ENCODE measurements at places on chromosomes 6 and 20.

- DNase-seq = no peak
These were observed at the start of gene HSPA12B for GRCh38 chr20:3732327-3733118. TSS of gene HSPA12B (plus strand) at chr20:3732685. CDS start at chr20:3738675, 5,990 bp downstream.

DNA sequence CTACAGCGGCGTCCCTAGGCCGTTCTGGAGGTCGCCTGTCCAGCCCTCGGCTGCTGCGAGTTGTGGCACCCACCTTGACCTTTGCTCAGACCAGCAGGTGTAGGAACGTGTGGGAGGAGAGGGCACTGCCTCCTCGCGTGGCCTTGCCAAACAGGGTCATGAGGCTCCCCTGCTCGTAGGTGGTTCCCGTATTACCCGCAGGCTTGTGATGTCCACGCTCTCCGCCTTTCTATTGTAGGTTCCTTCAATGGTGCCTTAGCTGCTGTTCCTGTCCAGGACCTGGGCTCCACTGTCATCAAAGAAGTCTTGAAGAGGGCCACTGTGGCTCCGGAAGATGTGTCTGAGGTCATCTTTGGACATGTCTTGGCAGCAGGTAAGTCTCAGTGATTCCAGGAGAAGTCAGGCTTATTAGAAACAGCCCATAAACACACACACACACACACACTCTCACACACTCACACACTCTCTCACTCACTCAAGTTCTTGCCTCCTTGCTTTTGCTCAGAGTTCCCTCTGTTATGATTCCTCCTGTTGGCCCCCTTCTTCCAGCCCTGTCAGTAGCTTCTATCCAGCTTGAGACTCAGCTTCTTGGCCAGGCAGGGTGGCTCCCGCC, 942 bp downstream of the ACAT2 start:
- no peak for DNase-seq

DNA sequence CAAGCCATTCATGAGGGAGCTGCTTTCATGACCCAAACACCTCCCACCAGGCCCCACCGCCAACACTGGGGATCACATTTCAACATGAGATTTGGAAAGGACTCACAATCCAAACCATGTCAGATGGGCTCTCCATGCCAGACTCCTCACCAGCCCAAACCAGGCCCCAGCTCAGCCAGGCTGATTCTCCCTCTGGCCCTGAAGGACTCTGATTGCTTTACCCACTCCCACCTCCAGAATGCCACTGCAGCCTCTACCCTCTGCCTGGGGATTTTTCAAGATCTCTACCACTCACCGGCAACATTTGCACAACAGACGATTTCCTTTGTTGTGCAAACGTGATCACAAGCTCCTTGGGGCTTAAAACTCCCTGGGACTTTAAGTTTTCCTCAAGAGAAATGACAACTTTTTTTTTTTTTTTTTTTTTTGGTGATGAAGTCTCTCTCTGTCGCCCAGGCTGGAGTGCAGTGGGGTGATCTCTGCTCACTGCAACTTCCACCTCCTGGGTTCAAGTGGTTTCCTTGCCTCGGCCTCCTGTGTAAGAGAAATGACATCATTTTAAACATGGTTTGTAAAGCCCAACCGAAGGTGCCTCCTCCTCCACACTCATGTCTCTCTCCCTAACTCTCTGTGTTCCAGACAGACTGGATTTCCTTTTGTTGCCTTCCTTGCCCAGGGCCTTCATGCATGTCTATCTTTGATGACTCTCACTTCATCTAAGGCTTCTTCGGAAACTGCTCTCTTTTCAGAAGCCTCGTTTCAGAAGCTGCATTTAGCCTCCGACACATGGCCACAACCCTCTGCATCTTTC, 147.0 kb downstream of the CDH26 start:
- DNase-seq = no peak

DNA sequence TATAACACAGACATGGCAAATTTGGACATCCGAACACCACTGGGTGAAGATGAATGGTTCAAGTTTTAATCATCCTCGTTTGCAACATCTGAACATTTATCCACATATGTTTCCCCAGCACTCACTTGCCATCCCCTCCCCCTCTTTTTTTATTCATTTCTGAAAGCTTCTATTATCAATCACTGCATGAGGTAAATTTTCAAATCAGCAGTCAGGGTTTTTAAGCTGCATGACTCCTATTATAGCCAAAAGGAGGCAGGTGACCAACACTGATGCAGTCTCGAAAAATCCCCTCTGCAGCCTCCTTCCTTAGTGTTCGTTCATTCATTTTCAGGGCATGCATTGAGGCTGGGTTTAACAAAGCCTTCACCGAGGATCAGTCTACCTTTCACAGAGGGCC, 530.8 kb upstream of the JARID2 start:
- DNase-seq = no peak

DNA sequence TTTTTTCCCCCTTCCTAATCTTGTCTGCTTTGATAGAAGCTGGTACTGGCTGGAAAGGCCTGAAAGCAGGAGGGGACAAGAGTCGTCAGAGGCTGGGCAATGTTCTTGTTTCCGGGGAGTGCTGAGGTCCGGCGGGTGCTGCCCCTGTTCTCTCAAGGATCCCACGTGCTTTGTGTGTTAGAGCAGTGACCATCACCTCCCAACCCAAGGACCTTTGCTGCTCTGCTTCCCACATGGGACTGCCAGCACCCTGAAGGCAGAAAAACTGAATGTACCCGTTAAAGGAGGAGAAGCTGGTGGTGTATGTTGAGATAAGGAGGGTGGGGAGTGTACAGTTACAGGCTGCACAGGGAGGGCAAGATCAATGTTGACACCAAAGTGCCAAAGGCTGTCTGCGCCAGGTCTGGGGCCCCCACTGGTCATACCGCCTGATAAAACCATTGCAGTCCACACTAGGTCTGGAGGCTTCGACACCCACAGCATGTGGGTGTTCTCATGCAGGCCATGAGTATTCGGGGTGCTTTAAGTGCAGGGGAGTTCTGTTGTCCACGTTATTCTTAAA, 15.0 kb downstream of the C20orf173 start:
- no peak for DNase-seq

DNA sequence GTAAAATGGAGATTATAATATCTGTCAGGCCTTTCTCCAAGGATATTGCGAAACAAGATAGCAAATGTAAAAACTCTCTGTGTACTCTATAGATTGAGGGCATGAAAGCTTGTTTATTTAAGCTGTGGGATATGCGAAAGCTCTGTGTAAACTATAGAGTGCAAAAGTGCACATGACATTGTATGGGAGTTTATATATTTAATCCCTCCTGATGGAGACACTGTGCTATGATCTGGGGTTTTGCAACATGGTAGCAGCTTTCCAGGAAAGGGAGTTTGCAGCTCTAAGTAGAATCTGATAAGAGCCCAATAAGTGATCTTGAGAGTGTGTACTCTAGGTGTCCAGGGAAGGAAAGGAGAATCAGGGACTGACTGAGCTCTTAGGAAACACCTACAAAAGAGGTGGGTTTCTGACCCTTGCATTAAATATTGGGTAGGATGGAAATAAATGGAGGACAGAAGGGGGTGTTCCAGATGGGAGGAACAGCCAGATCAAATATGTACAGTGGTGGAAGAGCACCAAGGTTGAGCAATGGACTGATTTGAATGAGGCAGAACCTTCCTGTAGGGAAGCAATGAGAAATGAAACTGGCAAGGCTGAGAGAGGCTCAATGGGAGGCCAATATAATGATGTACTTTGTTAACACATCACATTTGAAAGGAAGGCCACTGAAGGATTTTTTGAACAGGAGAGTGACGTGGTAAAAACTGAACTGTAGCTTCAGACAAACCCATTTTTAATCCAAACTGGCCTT, 450.1 kb downstream of the GJA1 start:
- DNase-seq = no peak

DNA sequence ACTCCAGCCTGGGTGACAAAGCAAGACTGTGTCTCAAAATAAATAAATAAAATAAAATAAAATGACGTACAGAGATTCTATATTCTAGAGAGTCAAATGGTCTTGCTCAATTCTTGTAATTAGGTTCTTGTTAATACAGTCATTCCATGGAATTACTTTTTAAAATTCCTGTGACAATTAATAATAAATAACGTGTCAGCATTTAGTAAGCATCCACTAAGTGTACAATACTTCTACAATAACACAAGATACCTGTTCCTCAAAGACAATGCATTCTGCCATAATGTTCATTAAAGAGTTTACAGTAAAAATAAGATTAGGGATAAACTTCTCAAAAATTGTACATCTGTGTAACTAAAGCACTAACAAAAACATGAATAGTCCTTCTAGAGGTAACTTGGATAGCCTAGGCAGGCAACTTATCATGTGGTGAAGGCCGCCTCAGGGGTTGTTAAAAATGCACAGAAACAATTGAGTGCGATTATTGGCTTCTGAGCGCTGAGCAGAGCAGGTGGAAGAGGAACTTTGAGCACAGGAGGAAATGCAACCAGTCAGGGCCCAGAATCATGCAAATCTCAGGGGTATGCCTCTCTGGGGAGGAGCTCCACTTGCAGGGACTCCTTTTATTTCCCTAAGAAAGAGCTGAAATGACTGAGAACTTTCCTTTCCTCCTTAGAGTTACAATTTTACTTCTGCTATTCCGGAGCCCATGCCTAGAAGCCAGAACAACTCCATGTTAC, 37.1 kb downstream of the QRSL1 start:
- DNase-seq = no peak

GRCh38 chr6:137696765-137697164, 170.3 kb upstream of the TNFAIP3 start:
- no peak for DNase-seq

GRCh38 chr6:89118931-89119330, 1.1 kb upstream of the SRSF12 start:
- DNase-seq = no peak

GRCh38 chr6:122484760-122485159, 13.2 kb upstream of the SERINC1 start:
- DNase-seq = no peak

- DNase-seq = no peak
These were observed 17.9 kb downstream of the TGM2 start for GRCh38 chr20:38147163-38147562.

DNA sequence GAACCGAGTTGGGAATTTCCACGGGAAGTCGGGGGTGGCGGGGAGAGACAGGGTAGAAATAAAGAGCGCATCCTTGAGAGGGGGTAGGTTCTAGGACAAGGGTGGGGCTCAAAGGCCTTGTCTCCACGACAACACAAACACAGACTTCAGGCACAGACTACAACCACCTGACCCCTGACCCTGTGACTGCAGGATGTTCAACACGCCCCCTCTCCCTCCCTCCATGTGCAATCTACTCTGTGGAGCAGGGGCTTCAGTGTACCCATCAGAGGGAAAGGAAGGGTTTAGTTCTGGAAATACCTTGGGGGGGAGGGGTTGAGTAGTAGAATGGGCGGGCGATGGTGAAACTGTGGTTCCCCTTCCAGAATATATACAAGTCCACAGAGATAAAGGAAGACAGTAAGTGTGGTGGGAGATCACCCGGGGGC, 651 bp upstream of the TAPBP start:
- no peak for DNase-seq

DNA sequence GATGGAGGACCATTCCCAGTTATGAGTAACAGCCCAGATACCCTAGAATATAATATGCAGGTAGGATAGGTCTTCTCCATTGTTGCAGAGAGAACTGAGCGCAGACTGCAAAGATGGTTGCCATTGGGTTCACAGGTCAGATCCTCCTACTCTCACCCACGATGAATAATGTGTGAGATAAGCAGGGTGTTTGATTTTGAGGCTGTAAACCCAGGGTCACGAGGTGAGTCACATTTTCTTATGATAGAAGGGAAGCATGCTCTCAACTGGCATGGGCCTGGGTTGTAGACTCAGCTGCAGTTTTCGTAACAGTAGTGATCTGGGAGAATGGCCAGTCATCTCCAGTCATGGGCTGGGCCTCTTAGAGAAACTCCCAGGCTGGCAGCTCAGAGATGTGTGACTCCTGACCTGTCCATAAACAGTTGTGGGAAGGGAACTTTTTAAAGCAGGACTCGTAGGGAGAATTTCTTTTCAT, 74.2 kb downstream of the CD164 start:
- peak; percentile 20 for DNase-seq

GRCh38 chr6:33620158-33620855, 815 bp upstream of the ITPR3 start:
- no peak for DNase-seq

All from activated CD8-positive, alpha-beta memory T cell treated with anti-CD3 and anti-CD28 coated beads for 4 hours (primary cell).